Stimulated activated CD4-positive, alpha-beta T cell treated with anti-CD3 and anti-CD28 coated beads, TNF-alpha, amount 100 ng/mL, for 24 hours (primary cell): ENCODE measurements at places on chromosomes 7 and 10.

DNA sequence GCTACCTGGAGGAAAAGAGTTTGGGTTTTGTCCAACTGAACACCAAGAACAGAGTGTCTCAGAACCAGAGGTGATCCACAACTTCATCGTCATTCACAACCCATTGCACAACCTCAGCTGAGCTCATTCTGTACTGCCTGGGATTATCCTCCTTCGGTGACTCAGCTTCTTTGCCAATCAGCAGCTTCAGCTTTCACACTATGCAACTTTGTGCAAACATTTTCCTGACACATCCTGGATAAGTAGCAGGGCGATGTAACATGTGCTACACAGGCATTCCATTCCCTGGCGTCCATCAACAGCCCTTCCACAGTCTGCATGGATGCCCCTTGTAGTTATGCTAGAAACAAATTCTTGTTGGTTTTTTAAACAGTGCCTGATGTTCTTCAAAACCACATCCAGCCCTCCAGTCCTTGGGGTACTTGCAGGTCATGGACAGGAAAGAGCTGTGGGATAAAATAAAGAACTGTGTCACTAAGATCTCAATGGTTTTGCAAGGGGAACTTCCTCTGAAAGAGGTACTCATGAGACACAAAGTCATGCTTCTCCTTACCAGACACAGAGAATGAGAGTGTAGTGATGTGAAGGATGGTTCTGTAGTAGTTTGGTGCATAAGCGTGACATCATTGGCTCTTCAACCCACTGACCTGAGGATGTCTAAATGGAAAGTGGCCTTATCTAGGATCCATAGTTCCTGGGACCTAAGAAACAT, 478.5 kb downstream of the KIF20B start:
- no peak for DNase-seq

DNA sequence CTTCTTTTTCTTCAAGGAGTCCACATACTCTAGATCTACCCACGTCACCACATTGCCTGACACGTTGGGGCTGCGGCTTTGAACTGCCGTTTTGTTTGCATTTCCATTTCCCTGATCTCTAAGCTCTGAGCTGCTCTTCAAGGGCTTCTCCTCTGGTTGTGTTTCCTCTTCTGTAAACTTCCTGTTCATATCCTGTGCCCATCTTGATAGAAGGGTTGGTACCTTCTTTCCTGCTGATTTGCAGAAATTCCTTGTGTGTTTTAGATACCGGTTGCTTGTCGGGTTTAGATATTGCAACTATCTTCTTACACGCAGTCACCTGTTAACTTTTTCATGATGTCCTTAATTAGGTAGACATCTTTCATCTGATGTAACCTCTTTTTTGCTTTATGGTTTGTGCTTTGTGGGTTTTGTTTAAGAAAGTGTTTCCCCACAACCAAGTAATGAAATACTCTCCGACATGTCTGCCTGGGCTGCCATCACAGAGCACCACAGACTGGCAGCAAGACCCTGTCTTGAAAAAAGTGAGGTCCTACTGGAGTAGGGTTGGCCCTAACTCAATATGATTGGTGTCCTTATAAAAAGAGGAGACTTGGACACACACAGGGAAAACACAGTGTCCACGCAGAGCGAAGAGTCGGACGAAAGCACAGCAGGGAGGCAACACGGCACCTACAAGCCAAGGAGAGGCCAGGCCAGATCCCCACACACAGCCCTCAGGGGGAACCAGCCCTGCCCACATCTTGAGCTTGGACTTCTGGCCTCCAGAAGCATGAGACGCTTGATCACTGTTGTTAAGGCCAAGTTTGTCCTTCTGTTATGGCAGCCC, 99.1 kb upstream of the PDGFA start:
- DNase-seq, result no peak

DNA sequence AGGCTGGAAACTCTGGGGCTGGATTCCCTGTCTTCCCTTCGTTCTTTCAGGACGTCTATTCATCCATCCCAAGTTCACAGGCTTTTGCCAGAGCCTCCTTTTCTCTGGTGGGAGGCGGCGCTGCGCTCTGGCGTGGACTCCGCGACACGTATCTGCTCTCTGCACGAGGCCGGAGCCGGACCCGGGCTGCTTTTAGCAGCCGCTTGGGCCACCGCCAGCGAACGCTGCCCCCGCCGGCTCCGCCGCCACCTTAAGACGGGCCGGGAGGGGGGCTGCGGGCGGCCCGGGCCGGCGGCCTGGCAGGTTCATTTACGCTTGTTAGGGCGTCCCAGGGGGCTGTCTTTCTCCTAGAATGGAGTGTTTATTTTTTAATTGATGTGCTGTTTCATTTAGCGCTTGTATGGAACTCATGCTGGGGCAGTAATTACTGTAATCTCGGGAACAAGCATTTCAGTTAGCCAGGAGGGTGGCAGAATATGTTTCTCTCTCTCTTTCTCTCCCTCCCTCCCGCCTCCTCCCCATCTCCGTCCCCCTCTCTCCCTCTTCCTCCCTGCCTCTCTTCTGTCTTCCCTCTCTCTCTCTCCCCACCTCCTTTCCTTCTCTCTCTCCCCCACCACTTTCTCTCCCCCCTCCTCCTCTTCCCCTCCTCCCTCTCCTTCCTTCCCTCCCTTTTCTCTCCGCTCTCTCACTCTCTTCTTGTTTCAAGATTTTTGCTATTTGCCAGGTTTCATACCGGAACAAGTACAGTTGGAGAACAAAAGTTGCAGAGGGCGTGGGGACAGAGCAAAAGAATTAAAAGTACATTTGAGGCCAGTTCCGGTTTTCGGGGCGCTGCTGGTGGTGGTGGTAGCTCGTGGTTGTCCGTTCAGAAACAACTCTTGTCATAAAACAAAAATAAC, 1.3 kb upstream of the FZD8 start:
- DNase-seq, result no peak

GRCh38 chr10:73644767-73645166, 3.5 kb upstream of the MYOZ1 start:
- no peak for DNase-seq

- DNase-seq, result no peak
These were observed 45.8 kb downstream of the ZNF800 start for GRCh38 chr7:127346575-127347256.

DNA sequence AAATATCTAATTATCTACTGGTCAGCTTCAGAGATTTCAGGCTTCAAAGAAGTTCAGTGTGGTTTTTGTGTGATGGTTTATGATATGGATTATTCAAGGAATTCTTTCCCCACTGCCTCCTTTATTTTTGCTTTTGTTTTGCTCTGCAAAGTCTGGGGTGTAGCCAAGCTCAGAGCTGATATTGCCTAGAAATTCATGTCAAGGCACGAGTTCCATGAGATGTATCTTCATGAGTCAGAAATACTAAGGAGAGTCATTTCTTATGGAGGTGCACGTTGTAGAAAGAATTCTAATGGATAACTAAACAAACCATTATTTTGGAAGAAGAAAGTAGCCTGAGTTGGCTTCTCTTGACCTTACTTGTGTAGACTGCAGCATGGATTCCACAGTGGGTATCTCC, 37.4 kb downstream of the VIM start:
- DNase-seq, result no peak

- DNase-seq, result no peak
These were observed 32.5 kb downstream of the ERLIN1 start for GRCh38 chr10:100153239-100153825.

DNA sequence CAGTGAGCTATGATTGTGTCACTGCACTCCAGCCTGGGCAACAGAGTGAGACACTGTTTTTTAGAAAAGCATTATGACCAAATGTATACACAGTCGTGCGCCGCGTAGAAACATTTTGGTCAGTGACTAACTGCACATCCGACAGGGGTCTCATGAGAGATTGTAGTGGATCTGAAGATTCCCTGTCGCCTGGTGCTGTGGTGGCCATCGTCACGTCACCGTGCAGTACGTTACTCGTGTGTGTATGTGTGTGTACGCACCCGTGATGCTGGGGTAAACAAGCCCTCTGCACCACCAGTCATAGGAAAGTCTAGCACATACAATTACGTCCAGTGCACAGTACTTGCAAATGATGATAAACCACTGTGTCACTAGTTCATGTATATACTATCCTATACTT, 109.4 kb downstream of the ELFN1 start:
- no peak for DNase-seq

DNA sequence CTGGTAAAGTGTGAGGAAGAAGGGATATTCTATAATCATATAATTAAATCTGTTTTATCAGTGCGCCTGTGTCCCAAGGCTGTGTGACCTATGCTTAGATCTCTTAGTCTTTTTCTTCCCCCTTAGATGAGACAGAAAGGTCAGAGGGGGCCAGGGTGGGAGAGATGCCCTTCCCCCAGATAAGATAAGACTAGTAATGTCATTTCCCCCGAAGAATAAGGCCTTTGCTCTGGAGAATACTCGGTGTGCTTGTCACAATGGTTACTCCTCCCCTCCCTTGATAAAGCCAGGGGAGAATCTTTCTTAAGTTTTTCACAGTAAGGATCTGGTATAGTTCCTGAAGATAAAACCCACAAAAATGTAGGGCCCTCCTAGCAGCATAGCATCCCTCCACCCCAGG, 1041.8 kb downstream of the SORCS3 start:
- no peak for DNase-seq

DNA sequence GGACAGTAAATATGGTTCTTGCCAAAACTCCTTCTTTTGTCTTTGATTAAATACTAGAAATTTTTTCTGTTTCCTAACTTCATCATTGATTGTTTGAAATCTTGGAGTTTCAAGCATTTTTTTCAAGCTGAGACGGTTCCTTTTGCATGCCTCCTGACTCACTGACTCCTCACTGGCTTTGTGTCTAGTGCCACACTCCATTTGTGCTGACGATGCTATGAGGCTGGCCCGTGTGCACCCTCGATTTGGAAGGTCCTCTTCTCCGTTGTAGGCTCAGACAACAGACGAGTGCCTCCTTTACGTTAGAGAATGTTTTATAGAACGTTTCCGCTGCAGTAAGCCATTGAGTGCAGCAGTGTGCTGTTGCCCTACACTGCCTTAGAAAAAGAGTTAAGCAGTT, 10.8 kb upstream of the CSGALNACT2 start:
- DNase-seq, result no peak

- DNase-seq, result no peak
These were observed 14.8 kb downstream of the NFE2L3 start for GRCh38 chr7:26166684-26167266.

- DNase-seq, result peak; percentile 18
These were observed 11.9 kb downstream of the FLNC start for GRCh38 chr7:128841921-128842673.

- DNase-seq, result no peak
These were observed 30.7 kb upstream of the STOX1 start for GRCh38 chr10:68796605-68797004.

DNA sequence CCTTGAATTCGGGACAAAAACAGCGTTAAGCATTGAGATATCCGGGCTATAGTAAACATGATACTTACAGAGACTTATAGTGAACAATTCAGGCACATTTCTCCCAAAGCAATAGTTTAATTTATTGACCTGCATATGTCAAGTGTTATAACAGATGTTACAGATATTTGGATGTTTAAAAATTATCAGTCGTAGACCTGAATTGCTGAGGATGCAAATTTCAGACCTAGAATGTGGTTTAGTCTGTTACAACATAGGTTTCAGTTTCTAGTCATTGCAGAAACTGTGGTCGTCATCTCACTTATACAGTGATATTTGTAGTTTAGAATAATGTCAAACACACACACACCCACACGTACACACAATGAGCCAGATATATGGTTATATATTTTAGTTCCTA, 85.2 kb downstream of the VTI1A start:
- no peak for DNase-seq

GRCh38 chr10:16943295-16944285, 126.4 kb upstream of the RSU1 start:
- no peak for DNase-seq

DNA sequence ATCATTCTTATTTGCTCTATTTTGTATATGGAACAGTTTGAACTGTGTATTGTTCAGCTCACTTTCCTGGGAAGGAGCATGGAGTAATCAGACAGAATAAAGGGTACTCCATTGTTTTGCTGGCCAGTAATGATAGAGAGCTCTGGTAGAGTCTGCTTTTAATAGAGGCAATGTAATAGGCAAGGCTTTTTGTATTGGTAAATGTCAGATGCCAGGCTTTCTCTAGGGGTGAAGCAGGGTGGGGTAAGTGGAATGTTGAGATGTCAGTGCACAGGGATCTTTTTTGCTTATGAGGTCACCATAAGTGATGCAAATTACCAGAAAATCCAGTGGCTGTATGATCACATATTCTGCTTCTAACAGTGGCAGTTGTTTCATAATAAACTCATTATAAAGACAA, 1088.3 kb upstream of the SORCS1 start:
- no peak for DNase-seq

- DNase-seq, result no peak
These were observed 131.4 kb upstream of the ODAD2 start for GRCh38 chr10:28130267-28130666.

DNA sequence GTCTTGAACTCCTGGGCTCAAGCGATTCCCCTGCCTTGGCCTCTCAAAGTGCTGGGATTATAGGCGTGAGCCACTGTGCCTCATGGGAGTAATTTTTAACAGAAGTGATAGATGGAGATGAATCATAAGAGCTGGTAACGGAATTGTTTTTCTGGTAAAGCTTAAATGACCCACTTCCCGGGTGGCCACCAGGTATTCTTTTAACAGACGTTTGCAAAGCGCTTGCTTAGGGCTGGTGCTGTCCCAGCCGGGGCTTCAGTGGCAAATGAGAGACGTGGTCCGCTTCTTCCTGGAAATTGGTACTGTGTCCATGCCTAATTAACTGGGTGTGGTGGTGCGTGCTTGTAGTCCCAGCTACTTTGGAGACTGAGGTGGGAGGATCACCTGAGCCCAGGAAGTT, 23.5 kb downstream of the CAMK1D start:
- no peak for DNase-seq

DNA sequence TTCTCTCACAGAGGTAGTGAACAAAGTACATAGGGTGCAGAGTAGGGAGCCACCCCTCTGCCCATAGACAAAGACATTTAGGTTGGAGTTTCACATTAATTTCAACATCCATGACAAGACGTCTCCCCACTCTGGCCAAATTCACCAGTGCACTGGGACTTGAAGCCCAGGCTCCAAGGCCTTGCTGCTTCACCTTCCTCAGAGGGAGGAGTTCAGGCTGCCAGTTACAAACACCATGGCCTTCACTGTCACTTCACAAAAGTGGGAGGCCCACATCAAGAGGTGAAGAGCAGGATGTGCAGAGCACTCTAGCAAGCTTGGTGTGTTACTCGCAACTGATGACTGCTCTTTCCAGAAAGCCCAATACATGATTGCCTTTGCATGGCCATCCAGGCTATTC, 15.8 kb upstream of the ARHGAP22 start:
- DNase-seq, result no peak

DNA sequence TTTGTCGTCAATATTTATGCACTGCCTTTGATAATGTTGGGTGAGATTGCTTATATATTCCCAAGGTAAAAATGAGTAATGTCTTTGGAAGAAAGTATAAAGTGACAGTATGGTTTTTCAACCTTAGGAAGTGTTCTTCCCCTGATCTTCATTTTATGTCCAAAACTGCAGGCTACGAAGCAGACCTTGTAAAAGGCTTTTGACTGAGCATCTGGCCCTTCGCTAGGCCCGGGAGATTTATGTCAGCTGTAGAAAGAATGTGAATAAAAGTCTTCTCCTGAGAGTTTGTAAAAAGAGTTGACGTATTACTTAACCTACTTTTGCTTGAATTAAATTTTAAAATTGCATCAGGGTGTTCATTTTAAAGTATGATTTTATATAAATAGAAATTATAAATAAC, 116.8 kb downstream of the CPED1 start:
- DNase-seq, result no peak
